ENCODE measurements at places on chromosomes 2 and 18. TPM values are rescaled to one million over a fixed set of nuclear protein-coding genes. Genes with fewer than 3 reads are reported as not detected.

The CFC1 gene
- total RNA-seq, result 0.41 TPM

The NCKAP1 gene
- total RNA-seq, result 143 TPM

The TNFRSF11A gene
- 0.82 TPM for total RNA-seq

The FN1 gene
- 99.9 TPM for total RNA-seq

The PRKAG3 gene
- total RNA-seq, result not detected

The CXCR1 gene
- total RNA-seq, result under 0.01 TPM

The DSG2 gene
- total RNA-seq, result 3.3 TPM

The FASTKD1 gene
- total RNA-seq, result 110 TPM

The MZT2B gene
- 92.9 TPM for total RNA-seq

The HOXD3 gene
- total RNA-seq, result not detected

The ALPI gene
- total RNA-seq, result not detected

The BOD1L2 gene
- not detected for total RNA-seq

The NTSR2 gene
- 0.82 TPM for total RNA-seq

The PLCL1 gene
- 32.6 TPM for total RNA-seq

The ARHGAP25 gene
- 1.2 TPM for total RNA-seq

The PUM2 gene
- 118 TPM for total RNA-seq

The OXER1 gene
- total RNA-seq, result not detected

The RETSAT gene
- total RNA-seq, result 11.8 TPM

Data from frontal cortex (tissue), 4 donors.